DND-41 (cell line): ENCODE measurements at places on chromosomes 3 and 15.

- no peak for DNase-seq
These were observed 445.7 kb upstream of the CDIN1 start for GRCh38 chr15:36133742-36134141.

GRCh38 chr3:88141458-88142083 lies 8.2 kb upstream of the C3orf38 start:
- no peak for DNase-seq

- peak; percentile 24 for DNase-seq
These were observed 141.0 kb upstream of the MYRIP start for GRCh38 chr3:39668420-39668819.

GRCh38 chr3:40162616-40163015 lies 146.9 kb upstream of the EIF1B start:
- no peak for DNase-seq

DNA sequence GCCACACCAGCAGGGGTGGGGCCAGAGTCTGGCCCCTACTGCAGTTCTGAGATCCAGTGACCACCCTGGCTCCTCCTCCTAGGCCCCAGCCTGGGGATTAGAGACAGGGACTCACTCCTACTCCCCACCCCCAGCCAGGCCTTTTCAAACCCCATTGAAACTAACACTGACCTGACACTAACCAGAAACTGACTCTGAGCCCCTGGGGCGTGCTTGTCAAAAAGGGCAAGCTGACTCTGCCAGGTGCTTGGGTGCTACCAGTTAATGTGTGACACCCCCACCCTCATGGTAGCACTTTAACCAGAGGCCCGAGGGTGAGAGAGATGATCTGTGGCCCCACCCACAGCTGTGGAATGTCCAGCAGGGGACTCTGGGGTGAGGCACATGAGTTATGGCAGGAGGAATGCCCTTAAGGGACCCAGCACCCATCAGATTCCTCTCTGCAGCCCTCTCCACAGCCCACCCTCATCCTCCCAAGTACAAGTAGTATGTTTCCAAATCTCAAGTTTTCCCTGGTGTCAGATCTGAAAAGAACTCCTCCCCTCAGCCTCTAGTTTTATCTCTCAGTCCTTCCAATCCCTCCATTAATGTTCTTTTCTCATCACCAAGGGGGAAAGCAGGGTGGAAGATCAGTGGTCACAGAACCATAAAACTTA lies 1.4 kb downstream of the PTH1R start:
- no peak for DNase-seq

DNA sequence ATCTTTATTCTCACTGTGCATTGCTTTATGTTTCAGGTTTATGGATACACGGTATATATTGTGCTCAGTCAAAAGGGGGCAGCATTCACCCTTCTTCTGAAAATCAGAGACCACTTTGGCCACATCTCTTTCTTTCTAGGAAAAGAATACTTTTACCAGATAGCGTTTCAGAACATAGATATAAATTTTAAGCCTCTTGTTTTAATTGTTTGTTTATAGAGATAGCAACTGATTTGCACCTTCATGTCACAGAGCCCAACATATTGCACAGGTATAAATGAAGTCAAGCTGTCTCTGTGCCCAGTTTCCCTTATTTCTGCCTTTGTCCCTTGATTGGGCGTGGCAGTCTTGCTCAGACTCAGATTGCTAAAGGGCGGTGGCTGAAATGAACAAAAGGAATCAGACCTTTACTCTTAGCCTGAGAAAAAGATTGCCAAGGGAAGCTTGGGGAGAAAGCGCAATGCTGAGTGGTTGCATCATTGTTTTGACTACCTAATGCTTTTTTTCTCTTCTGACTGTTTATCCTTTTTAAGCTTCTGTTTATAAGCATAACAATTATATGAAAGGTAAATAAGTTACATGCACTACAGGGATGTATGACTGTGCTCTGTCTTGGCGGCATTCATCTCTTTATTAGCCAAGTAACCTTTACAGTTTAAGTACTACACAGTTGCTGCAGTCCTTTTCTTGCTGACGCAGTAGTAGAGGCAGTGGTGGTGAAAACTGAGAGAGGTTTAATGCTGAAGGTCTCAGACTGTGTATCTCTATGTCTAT lies 70.8 kb upstream of the ZBTB20 start:
- peak; percentile 9 for DNase-seq

DNA sequence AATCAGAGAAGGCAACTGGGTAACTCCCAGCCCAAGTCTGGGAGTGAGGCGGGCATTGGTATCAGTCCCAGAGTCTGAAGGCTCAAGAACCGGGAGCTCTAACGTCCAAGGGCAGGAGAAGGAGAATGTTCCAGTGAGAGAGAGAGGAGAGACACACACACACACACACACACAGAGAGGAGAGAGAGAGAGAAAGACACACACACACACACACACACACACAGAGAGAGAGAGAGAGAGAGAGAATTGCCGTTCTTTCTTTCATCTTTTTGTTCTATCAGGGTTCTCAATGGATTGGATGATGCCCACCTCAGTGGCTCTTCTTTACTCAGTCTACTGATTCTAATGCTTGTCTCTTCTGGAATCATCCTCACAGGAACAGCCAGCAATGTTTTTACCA lies 57.0 kb downstream of the NR1D2 start:
- DNase-seq, result no peak

DNA sequence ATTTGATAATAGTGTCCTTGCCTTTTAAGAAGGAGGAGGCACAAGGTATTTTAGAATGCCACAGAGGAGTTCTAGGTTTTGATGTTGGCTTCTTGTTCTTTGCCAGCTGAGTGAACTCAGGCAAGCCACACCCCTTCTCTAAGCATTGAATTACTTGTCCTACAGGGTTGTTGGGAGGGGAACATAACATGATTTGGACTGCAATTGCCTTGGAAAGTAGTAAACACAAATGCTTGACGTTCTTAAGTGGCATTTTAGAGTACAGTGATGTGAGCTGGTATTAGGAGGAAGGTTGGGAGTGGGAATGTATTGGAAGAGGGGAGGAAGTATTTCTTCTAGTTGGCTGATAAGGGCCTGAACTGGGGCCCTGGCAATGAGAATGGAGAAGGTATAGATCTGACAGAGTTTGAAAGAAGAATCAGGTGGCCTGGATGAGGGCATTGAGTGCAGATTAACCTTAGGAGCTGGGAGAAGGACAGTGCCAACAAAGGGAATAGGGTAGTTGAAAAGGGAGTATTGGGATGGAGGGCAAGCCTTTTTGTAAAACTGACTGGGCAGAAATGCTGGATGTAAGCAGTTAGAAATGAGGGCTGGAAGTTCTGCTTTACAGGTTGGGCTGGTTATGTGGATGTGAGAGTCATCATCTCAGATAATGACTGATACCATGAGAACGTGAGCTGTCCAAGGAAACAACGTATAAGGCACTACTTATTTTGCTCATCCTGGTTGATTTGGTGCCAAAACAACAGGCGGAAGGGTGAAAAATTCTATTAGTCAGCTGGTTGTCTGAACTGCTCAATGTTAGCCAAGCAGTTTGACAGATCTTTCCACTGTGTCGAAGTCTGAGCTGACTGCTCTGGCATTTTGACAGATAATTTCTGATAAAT lies 16.7 kb downstream of the KAT2B start:
- no peak for DNase-seq

DNA sequence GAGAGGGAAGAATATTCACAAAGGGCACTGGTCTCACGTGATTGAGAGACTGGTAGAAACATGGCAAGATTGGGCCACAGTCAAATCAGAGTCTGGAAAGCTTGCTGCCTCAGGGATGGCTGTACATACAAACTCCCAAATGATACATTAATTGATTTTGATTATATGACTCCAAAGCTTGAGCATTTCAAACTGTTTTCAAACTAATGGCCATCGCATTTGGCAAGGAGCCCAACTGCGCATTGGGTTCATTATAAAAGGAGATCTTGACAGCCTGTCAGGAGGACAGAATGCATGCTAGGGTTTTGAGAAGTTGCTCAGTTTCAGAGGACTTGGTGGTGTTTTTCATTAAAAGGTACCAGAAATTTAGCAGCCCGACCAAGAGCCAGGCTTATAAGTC lies 117.7 kb downstream of the PTPRG start:
- DNase-seq, result no peak

DNA sequence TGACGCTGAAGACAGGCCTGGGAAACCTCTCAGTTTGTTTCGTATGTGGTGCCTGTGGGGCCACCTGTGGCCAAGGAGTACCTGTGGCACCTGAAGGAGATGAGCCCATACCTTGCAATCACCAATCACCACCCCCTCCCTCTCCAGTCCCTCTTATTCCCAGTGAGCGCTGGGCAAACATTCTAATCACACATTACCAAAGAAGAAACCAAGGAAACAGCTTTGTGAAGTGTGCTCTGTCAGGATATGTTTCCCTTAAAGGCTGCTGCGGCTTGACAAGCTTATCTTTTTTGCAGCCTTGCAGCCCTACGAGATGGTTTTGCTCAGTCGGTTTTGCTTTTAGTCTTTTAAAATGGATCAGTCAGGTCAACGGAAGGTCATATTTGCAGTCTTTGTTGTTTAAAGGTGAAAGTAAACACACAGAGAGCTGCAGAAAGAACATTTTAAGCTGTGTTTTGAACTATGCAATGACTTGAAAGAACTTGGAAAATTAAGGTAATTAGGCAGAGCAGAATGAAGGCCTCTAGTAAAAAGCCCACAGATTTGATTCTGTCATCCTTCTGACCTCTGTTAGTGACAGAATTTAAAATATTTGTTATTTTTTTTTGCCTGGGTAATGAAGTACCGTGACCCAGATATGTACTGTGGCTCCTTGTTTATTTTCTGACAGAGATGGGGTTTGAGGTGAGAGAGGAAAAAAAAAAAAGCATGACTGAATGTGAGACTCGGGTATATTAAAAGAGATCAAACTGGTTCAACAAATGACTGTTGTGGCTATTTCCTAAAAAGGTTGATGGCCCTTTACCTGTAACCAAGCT lies 461.4 kb downstream of the NSUN3 start:
- DNase-seq, result no peak

DNA sequence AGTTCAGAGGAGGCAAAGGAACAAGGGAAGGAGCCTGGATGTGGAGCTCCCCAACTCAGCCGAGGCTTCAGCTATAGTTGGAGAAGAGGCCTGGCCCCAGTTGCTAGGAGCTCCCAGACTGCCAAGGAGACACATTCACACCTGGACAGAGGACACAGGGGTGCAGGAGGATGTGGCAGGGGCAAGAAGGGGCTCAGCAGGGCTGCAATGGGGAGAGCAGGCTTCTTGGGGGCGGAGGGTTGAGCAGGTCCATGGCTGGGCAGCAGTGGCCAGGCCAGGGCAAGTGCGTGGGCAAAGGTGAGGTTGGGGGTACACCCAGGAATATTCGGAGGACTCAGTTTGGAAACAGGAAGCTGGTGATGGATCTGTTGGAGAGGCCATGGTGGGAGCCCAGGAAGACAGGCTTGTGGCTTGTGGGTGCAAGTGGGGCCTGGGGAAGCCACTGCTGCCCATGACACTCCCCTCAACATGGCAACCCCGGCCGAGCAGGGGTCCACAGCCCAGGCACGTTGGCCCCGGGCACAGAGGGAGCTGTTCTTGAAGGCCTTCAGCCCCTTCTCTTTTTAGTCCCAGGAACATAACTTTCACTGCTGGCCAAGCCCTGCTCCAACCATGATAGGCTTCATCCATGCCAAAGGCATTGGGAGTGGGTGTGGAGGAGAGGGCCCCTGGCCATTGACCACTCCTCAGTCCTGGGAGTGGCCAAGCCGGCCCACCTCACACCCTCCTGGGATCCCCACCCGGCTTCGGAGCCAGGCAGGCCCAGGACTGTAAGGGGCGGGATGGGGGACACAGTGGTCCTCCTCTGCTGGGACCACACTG lies 33.3 kb downstream of the TSPAN3 start:
- no peak for DNase-seq

GRCh38 chr3:10852066-10852808 lies 36.2 kb downstream of the SLC6A11 start:
- DNase-seq, result no peak

- DNase-seq, result no peak
These were observed 291.1 kb downstream of the CHL1 start for GRCh38 chr3:487614-488013.

GRCh38 chr3:49602877-49603411 lies 48.7 kb downstream of the BSN start:
- DNase-seq, result no peak

GRCh38 chr3:119918992-119919933 lies 137.4 kb downstream of the NR1I2 start:
- no peak for DNase-seq

GRCh38 chr3:88626456-88627120 lies 476.8 kb downstream of the C3orf38 start:
- DNase-seq, result no peak

DNA sequence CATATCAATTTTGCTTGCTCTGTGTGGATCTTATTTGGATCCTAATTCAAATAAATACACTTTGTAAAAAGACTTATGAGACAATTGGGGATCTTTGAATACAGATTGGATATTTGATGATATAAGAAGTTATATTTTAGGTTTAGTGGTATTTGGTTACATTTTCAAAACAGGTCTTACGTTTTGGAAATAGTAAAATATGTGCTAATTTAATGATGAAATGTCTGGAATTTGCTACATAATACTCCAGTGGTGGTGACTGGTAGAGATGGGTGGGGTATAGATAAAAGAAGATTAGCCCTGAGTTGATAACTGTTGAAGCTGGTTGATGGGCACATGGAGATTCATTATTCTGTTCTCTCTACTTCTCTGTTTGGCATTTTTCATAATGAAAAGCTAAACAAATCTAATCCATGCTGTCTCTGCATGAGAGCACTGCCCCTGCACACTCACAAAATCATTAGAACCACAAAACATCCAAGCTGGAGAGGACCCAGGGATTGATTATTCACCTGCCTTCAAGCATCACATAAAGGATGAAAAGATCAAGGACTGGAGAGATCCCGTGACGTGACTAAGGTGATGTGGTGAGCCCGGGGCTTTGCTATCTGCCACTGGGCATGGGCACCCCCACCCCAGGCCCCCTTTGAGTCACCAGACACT lies 58.9 kb downstream of the TLE3 start:
- DNase-seq, result no peak

DNA sequence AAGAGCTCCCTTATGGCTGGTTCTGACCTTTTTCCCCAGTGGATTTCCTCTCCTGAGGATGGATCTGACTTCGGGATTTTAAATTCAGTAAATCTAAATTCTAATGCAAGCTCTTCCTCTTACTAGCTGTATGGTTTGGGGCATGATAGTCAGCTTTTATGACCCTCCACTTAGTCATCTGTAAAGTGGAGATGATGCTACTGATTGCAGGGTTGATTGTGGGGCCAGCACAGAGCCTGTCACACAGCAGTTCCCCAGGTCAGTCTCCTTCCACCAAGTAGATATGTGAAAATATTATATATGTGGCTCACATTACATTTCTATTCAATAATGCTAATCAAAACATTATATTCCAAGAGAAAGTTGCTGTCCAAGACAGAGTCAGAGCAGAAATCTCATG lies 141.3 kb upstream of the UBE2E1 start:
- no peak for DNase-seq

GRCh38 chr3:144815655-144816054 lies 844.0 kb downstream of the DIPK2A start:
- DNase-seq, result no peak

- DNase-seq, result no peak
These were observed 131.7 kb downstream of the CTNNB1 start for GRCh38 chr3:41331041-41331440.
